ENCODE measurements at places on chromosomes 12 and 14. TPM values are rescaled to one million over a fixed set of nuclear protein-coding genes. Genes with fewer than 3 reads are reported as not detected.

Gene GDF3
- 0.26 TPM for total RNA-seq

Gene DGKA
- total RNA-seq = 17.3 TPM

Gene GPR132
- 1.1 TPM for total RNA-seq

GRCh38 chr12:68587448-68587873 is 23.2 kb upstream of the RAP1B start:
- DNase-seq = no peak

Gene AQP2
- 0.24 TPM for total RNA-seq

Gene IPO8
- 21.9 TPM for total RNA-seq

Gene FAM186B
- 0.31 TPM for total RNA-seq

GRCh38 chr14:48251290-48251689 is 575.9 kb upstream of the MDGA2 start:
- DNase-seq = no peak

Gene HHIPL1
- 2.1 TPM for total RNA-seq

- no peak for DNase-seq
These were observed 15.9 kb upstream of the ARMH4 start for GRCh38 chr14:58167891-58168290.

DNA sequence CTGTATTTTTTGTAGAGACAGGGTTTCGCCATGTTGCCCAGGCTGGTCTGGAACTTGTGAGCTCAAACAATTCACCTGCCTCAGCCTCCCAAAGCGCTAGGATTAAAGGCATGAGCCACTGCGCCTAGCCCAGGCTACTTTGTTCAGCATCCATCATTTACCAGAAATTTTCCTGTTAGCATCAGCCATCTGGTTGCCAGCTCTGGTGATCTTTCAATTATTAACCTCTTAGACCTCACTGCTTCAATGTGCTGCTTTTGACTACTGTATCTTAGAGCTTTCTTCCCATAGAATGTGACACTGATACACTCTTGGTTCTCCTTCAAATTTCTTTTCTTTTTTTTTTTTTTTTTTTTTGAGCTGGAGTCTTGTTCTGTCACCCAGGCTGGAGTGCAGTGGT is 5.4 kb upstream of the AMHR2 start:
- no peak for DNase-seq

DNA sequence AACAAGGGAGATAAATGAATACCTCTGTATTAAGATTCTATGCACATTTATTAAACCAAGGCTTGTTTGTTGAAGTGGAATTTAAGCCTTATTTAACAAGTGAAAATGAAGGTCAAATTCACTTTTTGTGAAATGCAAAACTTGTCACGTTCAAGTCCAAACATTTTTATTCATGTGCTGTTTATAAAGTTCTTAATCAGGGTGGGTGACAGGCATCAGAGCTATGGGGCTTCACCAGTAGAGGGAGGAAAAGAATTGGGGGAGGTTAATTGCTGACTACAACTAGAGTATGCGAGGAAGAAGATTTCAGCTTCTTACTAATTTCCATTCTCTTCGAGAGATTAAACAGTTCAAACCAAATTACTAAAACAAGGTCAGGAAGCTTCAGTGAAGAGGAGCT is 9.7 kb downstream of the MOK start:
- DNase-seq = no peak

DNA sequence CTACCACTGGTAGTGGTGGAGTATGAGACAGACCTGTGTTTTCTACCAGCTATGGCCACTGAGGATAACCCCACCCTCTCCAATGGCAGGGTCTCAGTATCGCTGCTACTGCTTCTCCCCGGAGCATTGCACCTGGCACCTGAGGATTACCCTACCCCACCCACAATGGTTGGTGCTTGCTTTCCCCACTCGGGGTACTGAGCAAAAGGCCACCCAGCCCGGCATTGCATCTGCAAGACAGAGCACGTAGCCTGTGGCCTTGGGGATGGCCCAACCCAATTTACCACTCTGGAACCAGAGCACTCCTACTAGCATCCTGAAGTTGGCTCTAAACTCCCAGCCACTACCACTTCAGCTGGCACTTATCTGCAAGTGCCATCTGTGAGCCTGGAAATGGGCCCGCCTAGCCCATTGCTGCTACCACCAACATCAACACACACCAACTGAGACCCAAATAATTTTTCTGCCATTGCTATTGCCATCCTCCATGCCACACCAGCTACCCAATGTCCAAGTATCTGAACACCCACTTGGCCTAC is 145.7 kb downstream of the CNTN1 start:
- no peak for DNase-seq

DNA sequence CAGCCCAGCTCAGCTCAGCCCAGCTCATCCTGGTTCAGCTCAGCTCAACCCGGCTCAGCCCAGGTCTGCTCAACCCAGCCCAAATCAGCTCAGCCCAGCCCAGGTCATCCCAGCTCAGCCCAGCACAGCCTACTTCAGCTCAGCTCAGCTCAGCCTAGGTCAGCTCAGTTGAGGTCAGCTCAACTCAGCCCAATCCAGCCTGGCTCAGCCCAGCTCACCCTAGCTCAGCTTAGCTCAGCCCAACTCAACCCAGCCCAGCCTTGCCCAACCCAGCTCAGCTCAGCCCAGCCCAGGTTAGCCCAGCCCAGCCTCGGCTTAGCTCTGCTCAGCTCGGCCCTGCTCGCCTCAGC is 332.3 kb downstream of the TMEM121 start:
- peak; percentile 9 for DNase-seq

- no peak for DNase-seq
These were observed 290.8 kb downstream of the ERC1 start for GRCh38 chr12:1281683-1282366.

- DNase-seq = no peak
These were observed 116.3 kb downstream of the ZFP36L1 start for GRCh38 chr14:68676511-68676943.

- DNase-seq = no peak
These were observed 199.2 kb upstream of the EEA1 start for GRCh38 chr12:93128332-93128707.

- no peak for DNase-seq
These were observed 40.5 kb downstream of the GALC start for GRCh38 chr14:87952307-87953094.

GRCh38 chr12:57845478-57846284 is 848 bp downstream of the CTDSP2 start:
- DNase-seq = peak; percentile 84

GRCh38 chr12:91773749-91774429 is 371.8 kb downstream of the BTG1 start:
- no peak for DNase-seq

GRCh38 chr14:58752771-58753201 is 115.0 kb downstream of the DACT1 start:
- DNase-seq = peak; percentile 86

- no peak for DNase-seq
These were observed 884 bp downstream of the GPD1 start for GRCh38 chr12:50104417-50105366.

- DNase-seq = no peak
These were observed 71.7 kb downstream of the ANO2 start for GRCh38 chr12:5873281-5873919.

Gene ZC2HC1C
- 7.8 TPM for total RNA-seq

DNA sequence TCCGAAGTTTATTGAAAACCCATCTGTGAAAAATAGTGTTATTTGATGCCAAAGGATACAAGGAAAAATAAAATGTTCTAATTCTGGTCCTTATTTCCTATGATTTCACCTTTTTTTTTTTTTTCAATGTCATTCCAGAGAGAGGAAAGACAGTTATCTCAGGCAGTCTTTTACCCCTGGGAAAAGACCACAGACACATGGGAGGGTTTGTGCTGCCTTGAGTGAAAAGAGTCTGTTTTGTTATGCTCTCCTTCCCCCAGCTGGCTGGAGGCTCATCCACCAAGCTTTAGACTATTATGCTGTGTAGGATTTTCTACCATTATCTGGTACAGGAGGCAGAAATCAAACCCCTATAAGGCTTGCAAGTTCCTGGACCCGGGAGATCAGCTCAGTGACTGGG is 151.8 kb downstream of the CRADD start:
- DNase-seq = no peak

DNA sequence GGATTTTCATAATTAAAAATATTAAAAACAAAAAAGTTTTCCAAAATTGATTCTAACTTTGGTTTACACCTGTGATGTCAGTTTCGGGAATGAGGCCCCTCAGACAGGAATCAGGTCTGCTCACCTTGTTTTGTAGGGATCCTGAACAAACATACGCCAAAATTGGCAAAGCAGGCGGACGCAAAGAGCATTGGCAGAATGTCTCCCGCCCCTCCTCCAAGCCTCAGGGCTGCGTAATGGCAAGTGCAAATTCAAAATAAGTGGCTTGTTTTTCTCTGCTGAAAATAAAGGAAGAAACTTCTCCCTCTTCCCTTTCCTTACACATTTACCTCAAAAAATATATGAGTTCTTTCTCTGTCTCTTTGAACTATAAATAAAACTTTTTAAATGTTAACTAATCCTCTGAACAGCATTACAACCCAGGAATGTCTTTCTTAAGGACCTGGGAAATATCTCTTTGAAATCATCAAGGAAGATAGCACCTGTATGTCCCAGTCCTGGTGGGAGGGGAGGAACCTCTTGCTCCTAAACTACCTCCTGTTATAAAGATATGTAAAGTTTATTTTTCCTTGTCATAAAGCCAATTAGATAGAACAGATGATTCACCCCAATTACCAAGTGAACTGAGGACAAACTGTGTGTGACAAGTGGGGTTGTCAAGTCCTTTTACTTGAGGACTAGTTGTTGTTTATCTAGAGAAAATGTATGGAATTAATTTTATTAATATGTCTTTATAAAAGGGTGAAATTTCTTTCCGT is 16.5 kb downstream of the OR6J1 start:
- DNase-seq = no peak

Gene TMEM179
- total RNA-seq = 0.24 TPM

Gene LBHD2
- 0.47 TPM for total RNA-seq

DNA sequence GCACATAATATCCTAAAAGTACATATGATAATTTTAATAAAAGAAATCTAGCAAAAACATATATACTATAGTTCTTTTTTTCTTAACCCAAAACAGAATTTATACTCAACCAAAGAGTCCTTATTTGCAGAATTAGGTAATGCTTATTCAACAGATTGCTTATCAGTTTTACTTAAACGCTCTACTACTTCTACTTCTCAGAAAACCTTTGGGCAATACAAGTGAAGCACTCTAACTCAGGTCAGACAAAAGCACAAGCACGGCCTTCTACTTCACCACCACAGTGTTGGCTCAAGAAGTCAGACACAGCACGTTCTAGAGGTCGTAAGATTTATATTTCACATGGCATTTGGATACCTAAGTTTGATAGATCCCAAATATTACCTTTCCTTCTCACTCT is 29.2 kb downstream of the DICER1 start:
- DNase-seq = no peak

- DNase-seq = no peak
These were observed 118.7 kb upstream of the PTPRQ start for GRCh38 chr12:80325167-80325959.

- DNase-seq = no peak
These were observed 11.9 kb upstream of the ATF7 start for GRCh38 chr12:53638057-53638456.

Gene BATF
- total RNA-seq = 1.8 TPM

GRCh38 chr12:120887253-120888043 is 16.7 kb downstream of the SPPL3 start:
- DNase-seq = no peak

DNA sequence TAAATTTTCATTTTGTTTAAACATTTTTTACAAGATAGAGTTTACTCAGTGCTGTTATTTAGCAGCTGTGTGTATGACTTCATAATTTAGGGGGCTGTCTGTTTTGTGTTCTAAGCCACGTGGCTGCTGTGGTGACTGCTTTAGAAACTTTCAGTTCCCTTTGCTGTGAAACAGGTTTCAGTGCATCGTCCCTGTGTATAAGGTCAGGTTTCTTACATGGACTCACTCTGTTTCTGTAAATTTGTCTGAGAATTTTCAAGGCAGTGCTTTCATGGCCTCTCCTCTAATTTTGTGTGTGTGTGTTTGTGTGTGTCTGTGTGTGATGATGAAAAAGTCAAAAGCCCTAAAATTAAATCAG is 32.4 kb downstream of the BICD1 start:
- DNase-seq = no peak

DNA sequence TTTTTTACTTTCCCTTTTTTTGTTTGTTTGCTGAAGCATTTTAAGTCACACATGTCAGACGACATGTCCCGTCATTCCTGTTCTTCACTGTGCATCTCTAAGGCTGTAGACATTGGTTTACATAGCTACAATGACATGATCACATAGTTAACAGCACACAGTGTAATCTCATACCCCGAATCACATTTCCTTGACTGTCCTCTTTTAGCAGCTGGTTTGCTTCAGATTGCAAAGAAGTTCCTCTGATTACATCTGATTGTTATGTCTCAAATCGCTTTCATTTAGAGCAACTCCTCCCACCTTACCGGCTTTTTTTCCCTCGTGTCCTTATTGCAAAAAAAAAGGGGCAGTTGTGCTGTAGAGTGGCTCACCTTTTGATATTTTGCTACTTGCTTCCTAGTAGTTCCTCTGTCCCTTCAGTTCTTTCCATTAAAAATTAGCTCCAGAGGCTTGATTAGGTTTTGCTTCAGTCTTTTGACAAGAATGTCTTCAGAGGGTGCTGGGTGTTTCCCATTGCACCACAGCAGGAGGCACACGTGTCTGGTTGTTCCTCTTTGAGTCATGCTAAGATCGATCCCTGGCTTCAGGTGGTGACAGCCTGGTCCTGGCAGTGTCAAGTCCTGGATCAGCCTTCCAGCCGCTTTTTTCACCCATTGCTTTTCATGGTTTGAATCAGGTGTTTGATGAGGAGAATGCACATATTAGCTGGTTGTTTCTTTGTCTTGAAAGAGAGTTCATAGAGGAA is 35.0 kb downstream of the ZNF664 start:
- no peak for DNase-seq

GRCh38 chr14:21096438-21096837 is 2.0 kb downstream of the ZNF219 start:
- no peak for DNase-seq

Gene KLHL33
- 0.77 TPM for total RNA-seq

DNA sequence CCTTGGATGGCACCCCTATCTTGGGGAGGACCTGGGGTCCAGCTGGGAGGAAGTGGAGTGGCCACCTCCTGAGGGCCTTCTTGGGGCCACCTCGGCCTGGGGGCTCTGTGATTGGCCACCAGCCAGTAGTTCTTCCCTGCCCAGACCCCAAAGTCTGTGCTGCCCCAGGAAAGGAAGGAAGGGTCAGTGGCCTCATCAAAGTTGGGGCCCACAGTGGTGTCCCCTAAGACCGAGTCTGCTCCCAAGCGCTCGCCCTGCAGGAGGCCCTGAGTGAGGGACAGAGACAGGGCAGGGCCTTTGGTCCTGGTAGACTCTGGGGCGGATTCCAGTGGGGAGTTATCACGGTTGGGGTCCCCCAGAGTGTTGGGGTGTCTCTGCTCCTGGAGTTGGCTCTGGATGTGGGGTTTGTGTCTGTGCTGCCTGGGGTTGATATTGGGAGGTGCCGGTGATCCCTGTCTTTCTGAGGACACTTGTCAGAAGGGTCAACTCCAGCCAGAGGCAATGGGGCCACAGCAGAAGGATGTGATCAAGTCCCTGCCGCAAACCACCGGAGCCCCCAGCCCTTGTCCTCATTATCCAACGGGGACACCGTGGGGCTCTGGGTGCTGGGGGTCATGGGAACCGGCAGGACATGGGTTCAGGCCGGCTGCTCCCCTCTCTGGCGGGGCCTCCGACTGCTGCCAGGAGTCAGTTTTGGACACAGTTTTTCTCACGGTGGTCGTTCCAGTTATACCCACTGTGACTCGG is 364.3 kb downstream of the TMEM121 start:
- DNase-seq = peak; percentile 12

All from left cardiac atrium (tissue), 4 donors.